Kidney (tissue), 22 donors: ENCODE measurements at places on chromosomes 4 and X. TPM values are rescaled to one million over a fixed set of nuclear protein-coding genes. Genes with fewer than 3 reads are reported as not detected.

DNA sequence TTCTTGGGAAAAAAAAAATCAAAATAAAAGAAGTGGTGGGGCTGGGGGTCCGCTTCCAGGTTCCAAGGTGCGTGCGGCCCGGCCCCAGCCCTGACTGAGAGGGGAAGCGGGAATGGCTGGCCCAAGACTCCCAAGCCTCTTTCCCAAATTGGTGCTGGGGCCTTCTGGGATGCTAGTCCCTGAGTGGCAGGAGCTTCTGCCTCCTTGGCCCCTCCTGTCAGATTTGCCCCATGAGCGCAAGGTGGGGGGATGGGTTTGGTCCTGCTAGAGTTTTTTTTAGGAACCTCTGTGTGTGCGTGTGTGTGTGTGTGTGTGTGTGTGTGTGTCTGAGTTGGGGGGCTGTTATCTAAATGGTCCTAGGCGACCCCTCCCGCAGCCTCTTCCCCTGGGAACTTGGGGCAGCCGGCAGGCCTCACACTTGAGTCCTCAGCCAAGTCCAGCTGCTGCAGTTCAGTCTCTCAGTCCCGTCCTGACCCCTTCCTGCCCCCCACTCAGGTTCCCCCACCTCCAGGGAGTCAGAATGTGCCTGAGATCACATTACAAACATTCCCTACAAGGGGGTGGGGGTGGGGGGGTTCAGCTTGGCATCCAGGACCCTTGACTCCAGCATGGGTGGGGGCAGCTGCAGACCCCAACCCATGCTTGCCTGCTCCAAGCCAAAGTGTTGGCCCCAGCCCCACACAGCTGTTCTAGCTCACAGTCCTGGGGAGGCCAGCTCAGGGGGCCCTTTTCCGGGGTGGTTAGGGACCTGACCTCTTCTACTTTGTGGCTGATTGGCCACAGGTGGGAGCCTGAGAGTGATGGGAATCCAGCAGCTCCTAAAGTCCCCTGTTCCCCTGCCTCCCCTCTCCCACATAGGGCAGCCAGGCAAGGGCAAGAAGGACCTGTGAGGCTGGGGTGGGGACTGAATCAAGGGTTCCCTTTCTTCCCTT, 4.0 kb downstream of the EFNB1 start:
- no peak for DNase-seq

- DNase-seq = no peak
Measured at GRCh38 chr4:56356650-56357049, 30.6 kb downstream of the AASDH start.

DNA sequence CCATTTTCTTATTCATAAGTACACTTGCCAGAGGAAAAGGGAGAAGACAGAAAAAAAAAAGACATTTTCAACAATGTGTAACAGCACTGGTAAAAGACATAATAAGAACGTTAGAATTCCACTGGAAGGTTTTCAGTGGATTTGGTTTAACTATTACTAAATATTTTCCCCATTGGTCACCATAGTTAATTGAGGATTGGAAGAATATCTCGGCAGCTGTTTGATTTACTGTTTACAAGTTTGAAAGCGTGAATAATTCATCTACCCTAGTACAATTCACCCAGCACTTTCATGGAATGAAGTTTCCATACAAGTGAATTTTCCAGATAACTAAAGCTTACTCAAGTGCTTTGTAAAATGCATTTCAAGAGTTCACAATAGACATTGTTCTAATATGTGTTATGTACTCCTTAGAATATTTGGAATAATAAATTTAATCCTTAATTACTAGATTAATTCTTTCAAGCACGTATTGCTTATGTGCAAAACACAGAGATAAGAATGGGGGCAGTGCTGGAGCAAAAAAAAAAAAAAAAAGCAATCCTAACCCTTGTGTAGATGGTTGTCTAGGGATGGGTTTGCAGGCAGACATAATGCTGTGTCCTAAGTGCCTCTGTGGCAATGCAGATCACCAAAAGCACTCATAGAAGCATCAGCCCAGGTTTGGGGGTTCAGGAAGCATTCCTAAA, 57.1 kb downstream of the ENPEP start:
- DNase-seq = no peak

GRCh38 chr4:8267077-8267476, 2.5 kb upstream of the HTRA3 start:
- peak; percentile 58 for DNase-seq

GRCh38 chrX:123854329-123854728, 5.5 kb upstream of the XIAP start:
- no peak for DNase-seq

DNA sequence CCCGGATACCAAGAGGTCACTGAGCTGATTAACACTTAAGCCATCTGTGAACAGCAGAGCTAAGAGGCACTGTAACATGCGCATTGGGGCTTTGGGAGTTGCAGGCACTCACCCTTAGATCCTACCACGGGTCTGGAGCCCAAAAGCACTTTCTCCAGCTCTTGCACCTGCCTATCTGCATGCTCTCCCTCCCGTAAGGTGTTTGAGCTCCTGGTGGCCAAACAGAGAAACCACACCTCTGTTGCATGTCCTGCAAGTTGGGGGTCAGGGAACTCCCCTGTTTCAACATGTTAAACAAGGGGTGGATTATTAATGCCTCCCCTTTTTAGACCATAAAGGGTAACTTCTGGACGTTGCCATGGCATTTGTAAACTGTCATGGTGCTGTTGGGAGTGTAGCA, 49.8 kb downstream of the GYPA start:
- no peak for DNase-seq

DNA sequence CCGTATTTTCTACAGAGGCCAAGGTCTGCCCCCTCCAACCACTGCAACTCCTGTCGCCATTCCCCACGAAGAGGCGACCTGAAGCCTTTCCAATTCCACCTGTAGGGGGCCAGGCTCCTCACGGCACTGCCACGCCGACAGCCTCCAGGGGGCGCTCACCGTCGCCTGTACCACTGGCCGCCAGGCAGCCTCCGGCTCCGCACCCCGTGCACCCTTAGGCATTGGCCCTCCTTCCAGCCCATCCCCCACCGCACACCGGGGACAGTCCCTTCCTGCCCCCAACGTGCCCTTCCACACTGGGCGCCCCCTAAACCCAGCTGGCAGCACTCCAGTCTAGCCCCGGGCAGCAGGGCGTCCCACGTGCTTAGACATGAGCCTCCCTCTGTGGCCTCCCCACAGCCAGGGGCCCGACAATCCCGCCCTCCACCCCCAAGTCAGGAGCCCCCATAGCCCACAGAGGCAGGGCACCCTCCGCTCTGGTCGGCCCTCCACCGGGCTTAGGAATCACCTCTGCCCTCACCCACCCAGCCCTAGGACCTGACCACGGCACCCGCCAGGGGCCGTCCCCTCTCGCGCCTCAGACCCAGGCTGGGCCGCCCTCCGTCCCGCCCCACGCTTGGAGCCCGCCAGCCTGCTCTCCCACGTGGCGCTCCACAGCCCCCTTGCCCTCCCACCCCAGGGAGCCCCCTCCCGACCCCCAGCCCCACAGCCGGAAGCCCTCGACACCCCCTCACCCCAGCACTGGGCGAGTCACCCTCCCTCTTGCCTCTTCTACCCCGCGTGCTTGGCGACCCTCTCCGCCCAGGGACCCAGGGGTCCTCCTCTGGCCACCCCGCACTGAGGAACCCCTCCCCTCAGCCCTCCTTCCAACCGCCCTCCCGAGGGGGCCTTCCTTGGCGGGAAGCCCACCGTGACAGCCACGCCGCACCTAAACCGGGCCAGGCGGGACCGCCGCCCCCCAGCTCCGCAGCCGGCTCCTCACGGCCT, 711 bp downstream of the PNMA6E start:
- DNase-seq = no peak

DNA sequence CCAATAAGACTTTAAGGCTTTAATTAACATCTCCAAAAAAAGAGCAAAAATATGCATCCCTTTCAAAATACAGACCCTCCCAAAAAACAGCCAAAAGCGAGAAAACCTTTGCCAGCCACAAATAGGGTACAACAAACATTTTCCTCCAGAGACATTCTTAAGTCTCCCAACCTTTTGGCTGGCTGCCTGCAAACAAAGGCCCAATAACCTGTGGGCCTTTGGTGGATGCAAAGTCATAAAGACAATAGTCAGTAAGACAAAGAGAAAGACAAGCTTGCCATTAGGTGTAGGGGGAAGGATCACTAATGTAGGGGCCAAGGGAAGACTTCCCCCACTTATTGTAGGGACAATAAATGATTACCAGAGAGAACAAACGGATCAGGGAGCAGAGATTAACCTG, 215.5 kb upstream of the ZFP42 start:
- DNase-seq = no peak

The DUSP21 gene
- not detected for polyA plus RNA-seq

The PPAT gene
- 3.6 TPM for polyA plus RNA-seq

The ERVMER34-1 gene
- polyA plus RNA-seq = 4.2 TPM

The FAT4 gene
- 0.99 TPM for polyA plus RNA-seq

The NWD2 gene
- polyA plus RNA-seq = not detected

The RPL36A gene
- 1,711 TPM for polyA plus RNA-seq
